Transverse colon (tissue), 4 donors: ENCODE measurements at places on chromosomes 11 and 22. TPM values are rescaled to one million over a fixed set of nuclear protein-coding genes. Genes with fewer than 3 reads are reported as not detected.
A peak's percentile ranks its signal among the peaks of the same experiment; 100 is the strongest.

The SEPTIN5 gene
- 709 TPM for total RNA-seq

DNA sequence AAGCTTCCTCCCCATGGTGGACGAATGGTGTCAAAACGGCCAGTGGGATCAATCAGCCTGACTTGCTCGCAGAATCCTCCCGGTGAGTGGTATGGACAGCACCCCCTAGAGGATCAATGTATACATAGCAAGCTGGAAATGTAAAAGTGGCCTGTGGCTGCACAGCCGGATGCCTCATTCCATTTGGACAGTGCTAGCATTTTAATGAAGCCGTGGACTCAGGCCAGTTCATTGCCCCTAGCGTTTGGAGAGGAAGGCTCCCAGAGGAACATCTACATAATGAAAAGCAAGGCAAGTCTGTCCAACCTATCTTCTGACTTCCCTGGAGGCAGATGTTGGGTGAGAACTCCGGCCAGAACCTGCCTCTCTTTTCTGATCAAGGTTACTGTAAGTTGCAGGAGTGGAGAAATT is 942.3 kb downstream of the NTM start:
- DNase-seq: no peak

- DNase-seq: no peak
Observed at GRCh38 chr11:60863550-60864521, 3.5 kb upstream of the ZP1 start.

GRCh38 chr11:17156283-17156682 is 51.5 kb downstream of the PIK3C2A start:
- no peak for DNase-seq

DNA sequence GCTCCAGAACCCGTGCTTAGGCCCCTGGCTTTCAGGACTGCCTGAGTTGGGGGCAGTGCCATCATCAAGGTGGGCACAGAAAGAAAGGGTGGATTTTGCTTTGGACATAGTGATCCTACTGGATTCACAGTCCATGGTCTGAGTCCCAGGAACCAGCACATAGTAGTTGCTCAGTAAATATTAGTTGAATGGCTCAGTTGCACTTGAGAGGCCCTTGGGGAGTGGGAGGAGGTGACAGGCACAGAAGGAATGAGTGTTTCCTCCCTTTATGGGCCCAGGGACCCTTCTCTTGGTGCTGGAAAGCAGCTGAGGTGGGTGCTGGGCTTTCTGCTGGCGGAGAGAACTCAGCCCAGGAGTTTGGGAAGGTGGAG is 16.6 kb downstream of the ARHGEF17 start:
- DNase-seq: no peak

- DNase-seq: no peak
Observed at GRCh38 chr22:49290711-49291110, 537.0 kb downstream of the BRD1 start.

DNA sequence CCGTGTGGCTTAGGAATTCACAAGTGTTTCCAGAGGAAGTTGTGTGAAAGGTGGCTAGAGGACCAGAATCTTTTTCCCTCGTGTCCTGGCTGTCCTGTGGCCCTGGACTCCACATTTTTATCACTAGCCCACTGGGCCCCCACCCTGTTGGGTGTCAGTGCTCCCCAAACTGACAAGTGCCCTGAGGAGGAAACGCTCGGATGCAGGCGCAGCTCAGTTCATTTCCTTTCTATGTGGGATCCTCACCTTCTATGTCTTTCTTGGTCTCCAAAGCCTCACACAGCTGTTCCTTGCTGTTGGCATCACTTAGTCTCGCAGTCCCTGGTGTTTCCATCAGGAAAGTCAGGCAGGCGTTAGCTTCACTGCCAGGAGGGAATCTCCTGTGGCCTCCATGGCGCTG is 68.0 kb upstream of the KCNQ1OT1 start:
- DNase-seq: no peak

The RPL3 gene
- total RNA-seq: 909 TPM

DNA sequence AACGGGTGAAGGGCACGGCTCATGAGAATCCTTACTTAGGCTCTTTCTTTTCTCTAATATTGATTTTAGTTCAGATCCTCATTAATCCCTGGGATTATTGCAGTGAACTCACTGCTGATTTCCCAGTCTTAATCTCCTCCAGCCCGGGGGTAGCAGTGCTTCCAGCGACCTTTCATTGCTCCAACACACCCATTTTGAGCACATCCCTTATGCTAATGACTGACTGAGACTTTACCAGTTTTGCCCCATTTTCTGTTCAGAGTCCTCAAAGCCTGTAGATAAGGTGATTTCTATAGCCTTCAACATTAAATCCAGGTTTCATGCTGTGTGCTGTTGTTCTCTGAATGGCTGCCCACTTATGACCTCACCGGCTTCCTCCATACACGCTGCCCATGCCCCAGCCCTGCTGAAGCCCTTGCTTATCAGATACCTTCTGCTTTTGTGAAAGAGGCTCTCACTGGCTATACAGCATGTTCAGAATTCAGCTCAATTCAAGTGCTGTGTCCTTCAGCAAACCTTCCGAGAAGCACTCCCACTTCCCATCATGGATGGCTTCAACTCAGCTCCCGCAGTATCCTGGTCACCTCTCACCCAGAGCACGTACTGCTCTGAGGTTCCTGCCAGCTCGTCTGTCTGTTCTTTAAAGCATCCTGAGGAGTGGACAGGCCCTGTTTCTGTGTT is 49.0 kb downstream of the PPFIA1 start:
- no peak for DNase-seq

GRCh38 chr11:72727521-72727920 is 24.7 kb downstream of the ARAP1 start:
- DNase-seq: no peak

The CRYBB2 gene
- not detected for total RNA-seq

The IMMP1L gene
- not detected for total RNA-seq

DNA sequence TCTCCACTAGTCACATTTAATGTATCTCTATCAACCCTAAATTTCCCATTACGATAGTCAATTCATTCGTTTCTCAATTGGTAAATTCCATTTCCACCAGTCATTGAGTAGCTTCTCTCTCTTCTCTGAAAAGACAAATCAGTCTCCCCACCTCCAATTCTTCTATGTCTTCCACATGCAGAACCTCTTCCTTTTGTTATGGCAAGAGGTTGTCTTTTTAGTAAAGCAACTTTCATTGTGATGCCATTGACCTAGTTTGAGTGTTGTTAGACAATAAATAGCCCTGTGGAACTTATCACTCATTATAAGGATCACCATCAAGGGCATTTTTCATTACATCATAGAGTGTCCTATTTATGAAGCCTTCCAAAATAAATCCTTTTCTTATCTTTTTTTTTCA is 340.9 kb downstream of the LRRC4C start:
- DNase-seq: no peak

GRCh38 chr22:48761546-48761945 is 1066.1 kb downstream of the BRD1 start:
- DNase-seq: no peak

DNA sequence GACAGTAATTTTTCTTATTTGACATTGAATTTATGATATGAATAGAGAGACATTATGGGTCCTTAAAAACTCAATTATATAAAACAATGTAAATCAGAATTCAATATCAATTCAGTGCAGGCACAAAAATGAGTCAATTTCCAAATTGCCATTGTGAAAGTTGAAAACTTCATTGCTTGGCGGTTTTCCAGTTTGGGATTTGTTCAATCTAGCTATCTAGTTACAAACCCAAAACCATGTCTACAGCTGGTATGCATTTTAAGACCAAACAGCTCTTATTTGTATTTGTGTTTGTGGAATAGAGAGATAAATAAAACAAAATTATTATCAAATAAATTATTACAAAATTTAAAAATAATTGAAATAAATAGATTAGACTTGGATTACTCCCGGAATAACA is 1206.6 kb upstream of the RAG2 start:
- no peak for DNase-seq

DNA sequence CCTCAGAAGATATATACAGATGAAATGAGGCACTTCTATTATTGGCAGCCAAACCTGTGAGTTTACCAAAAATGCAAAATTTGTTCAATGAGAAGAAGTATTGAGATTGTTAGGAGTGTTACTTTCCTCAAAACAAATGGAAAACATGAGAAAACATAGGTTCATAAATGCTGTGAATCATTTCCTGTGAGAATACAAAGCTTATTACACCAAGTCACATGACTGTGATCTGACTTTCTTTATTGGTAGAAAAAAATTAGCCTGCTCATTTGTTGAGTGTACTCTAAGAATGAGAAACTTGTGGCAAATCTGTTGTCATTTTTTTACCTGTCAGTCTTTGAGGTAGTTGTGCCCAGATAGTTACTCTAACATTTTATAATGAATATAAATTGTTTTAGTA is 215.1 kb downstream of the TMEM135 start:
- DNase-seq: no peak

DNA sequence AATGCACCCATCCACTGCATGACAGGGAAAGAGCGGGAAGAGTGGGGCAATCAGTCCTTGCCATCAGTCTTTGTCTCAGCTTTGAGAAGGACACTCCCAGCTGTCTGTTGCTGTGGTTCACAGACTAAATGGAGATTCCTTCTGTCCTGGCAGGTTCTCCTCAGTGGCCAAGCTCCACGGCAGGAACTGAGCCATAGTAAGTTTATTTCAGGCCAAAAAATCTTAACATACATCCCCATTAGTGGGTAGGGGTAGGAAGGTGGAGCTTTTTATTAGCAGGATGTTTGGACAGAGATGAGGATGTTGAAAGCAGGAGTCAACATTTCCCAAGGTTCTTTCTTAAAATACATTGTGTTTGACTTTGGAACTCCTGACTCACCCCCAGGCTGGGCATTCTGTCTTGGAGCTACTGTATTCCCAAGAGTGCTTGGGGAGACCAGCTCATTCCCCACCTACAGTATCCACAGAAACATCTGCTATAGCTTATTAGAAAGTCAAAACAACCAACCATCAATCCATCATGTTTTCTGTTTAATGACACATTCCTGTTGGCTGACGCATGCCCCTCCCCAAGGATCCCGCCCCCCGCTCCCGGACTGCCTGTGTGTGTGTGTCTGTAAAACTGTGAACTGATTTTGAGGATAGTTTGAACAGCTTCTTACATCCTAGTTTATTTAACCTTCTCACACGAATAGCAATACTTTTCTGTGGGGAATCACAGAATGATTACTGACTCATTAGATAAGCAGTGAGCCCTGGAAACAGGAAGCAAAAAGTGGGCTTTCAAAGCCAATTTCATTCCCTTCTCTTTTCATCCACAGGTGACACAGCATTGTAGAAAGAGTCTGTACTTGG is 109.5 kb downstream of the CCDC81 start:
- DNase-seq: no peak

The CASP5 gene
- total RNA-seq: 35.5 TPM

- no peak for DNase-seq
Observed at GRCh38 chr22:45136594-45136993, 27.1 kb upstream of the NUP50 start.

DNA sequence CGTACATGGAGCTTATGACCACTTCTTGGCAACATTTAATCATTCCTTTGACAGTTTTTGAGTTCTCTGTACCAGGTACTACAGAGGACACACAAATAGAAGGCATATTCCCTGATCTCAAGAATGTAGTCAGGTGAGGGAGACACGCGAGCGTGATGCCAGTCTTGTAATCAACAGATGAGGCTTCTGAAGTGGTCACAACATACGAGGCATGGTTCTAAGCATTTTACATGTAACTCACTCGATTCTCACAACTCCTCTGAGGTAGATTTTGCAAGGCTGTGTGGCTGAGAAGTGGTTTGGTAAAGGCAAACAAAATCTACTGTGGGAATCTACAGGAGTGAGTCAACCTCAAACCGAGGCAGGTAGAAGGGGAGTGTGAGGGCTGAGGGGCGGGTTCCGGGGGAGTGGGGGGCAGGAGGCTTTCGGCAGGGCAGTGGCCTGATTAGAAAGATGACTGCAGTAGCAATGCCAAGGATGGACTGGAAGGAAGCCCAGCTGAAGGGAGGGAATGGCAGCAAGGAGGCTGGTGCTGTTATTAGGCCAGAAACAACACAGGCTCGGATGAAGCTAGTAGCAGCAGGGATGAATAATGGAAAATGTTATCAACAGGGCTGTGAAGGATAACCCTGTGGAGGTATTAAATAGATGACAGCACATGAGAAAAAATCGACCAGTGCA is 63.8 kb downstream of the ST14 start:
- DNase-seq: no peak

DNA sequence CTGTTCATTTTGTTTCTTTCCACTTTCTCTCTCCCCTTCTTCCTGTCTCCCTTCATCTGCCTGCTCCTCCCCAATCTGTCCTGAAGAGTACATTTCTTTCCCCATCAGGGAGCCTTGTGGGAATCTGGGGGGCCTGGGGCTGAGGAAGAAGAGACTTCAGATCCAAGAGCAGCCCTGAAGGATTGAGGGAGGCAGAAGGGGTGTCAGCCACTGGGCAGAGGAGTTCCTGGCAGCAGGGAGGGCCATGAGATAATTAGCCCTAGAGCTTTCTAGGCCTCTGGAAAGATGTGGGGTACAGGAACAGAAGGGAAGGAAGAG is 24.4 kb upstream of the OAF start:
- DNase-seq: no peak

The RTN3 gene
- 94.6 TPM for total RNA-seq

GRCh38 chr11:115705200-115705599 is 201.0 kb upstream of the CADM1 start:
- no peak for DNase-seq

DNA sequence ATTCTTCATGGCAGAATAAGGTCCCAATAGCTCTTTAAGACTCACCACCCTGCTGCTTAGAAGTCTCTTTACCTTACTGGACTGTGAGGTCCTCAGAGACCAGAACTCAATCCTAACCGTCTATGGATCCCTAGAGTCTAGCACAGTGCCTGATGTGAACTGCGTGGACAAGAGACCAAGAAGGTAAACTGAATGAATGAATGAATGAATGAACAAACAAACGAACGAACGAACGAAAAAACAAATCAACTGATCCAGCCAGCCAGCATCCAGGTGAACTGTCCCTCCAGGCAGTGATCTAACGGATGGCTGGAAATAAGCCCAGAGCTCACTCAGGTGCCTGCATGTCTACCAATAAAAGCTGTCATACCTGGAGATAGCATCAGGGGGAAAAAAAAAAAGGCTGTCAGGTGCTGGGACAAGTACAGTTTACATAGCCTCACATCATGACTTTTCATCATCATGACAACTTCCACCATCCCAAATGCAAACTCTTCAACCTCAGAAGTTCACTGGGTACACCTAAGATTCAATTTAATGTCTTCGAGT is 59.8 kb downstream of the PACSIN2 start:
- no peak for DNase-seq

The OR5D16 gene
- not detected for total RNA-seq

The KCNQ1 gene
- total RNA-seq: 5.6 TPM

GRCh38 chr11:34866375-34866774 is 49.8 kb downstream of the APIP start:
- DNase-seq: no peak

DNA sequence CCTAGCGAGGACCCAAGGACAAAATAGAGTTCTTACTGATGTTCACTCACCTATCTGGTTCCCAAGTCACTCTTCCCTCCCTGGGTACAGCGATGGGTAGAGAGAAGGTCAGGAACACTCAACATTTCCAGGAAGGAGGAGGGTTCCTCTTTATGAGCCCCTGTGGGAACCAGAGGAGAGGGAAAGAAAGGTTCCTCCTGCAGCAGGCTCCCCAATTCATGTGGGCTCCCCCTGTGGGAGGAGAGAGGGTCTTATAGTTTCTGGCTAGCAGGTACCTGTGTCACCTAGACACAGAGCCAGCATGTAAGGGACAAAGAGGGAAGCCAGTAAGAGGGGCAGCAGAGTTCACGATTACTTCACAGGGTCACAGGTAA is 93.5 kb downstream of the DBX1 start:
- no peak for DNase-seq

GRCh38 chr11:111097191-111097590 is 148.3 kb upstream of the POU2AF2 start:
- DNase-seq: peak; percentile 11

The MAJIN gene
- not detected for total RNA-seq
